AML-193 (cell line): ENCODE measurements at places on chromosomes 5 and 9.

DNA sequence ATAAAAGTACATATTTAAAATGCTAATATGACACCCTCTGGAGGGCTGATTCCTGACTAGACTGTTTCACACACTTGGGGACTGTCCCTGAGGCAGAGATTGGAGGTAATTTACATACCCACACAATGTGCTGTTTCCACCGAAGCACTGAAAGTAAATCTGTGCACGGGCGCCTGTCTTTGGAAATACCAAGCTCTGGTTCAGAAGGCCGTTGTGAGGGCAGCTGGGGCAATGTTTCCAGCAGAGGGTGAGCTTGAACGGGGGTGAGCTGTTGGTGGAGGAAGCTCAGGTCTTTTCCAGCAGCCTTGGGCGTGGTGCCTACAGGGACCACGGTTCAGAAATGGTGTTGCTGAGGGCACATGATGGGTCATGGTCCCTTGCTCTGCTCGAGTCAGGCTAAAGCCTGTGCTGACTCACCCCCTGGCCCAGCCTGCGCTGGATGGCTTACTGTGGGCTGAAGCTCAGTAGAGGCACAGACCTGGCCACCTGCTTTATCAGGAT lies 25.8 kb upstream of the HMCN2 start:
- no peak for DNase-seq

GRCh38 chr5:7412409-7412808 lies 16.5 kb downstream of the ADCY2 start:
- no peak for DNase-seq

- DNase-seq, result no peak
Measured at GRCh38 chr5:1786621-1787471, 12.8 kb downstream of the MRPL36 start.

GRCh38 chr5:170353011-170353761 lies 36.0 kb downstream of the KCNMB1 start:
- no peak for DNase-seq

DNA sequence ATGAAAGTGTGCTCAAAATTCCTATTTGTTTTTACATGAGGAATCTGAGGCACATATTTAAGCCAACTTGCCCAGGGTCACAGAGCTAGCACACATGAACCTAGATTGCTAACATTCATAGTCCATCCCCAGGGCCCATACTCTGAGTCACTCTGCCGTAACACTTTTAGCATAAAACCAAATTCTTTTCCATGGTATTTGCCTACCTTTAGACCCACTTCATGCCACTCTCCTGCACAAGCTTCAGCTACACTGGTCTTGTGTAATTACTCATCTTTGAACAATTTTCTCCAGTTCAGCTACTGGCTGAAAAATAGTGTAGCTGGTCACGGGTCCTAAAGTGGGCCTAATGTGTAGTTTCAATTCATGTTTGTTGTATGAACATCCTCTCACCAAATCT lies 200.7 kb downstream of the SLC12A2 start:
- no peak for DNase-seq

DNA sequence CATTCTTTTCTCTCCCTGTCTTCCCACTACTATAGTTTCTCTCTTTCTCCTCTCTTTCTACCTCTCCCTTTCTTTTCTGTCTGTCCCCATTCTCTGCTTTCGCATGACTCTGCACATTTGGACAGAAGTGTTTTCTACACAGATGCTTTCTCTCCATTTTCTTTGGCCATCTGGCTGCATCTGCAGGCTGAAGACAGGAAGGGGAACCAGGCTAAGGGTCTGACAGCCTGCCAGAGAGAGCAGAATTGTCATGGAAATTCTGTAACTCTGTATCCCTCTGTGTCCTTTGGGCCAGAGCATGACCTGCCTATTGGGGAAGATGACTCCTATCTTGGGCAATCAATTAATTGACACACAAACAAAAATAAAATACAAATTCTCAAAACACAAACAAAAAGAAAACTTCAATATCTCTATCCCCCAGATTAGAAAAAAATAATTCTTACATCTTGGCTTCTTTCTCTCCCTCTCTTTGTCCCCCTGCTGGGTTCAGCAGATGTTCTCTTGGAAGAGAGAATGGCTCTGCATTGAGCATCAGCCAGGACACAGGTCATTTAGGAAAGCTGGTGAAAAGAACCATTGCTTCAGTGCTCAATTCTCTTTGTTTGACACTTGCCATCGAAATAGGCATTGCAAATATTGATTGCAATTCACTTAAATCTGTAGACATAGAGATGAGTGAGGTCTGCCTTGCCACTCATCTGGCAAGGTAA lies 415.9 kb upstream of the KLF4 start:
- DNase-seq, result no peak

GRCh38 chr5:108102463-108102862 lies 279.4 kb downstream of the FBXL17 start:
- no peak for DNase-seq

DNA sequence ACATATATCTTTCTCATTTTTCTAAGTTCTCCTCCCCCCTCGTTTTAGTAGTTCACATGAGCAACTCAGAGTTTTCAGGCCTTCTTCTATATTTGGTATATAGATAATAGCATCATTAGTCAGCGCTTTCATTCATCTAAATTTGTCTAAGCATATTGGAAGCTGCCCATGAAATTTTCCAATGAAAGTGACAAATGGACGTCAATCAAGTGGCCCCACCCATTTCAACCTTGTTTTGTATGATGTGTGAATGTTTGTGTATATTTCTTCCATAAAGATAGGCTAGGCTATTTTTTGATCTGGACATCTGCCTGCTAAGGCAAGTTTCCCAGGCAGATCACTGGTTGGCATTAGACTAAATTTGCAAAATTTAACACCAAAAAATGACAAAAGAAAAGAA lies 104.0 kb upstream of the SSBP2 start:
- DNase-seq, result no peak

DNA sequence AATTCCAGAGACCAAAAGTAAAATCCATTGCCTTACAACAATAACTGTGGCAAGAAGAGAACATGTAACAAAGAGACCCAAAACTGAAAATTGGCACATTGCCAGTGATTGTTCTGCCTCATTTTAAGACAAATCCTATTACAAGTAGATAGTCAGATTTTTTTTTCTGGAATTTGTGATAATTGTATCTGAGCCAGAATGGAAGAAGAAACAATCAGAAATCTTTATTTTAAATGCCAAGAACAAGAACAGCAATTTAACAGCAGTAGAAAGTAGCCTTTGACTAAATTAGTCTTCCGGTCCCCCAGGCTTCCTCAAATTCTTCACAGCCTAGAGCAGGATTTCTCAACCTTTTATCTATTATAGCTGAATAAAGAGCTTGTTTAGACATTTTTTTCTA lies 106.7 kb upstream of the PTPN3 start:
- DNase-seq, result no peak

DNA sequence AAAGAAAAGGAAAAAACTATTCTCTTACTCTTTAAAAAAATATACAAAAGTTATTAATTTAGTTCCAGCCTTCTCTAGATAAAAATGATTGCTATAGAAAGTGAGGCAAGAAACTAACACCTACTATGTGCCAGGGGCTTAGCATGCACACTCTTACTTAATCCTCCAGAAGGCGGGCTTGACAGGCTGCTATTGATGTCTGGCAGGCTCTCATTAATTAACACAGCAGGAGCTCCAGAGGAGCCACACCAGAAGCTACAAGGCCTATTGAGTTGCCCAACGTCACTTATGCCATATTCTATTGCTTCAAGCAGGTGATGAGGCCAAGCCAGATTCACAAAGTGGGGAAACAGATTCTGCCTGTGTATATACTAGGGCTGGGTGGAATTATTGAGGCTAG lies 54.6 kb upstream of the CLINT1 start:
- DNase-seq, result no peak

DNA sequence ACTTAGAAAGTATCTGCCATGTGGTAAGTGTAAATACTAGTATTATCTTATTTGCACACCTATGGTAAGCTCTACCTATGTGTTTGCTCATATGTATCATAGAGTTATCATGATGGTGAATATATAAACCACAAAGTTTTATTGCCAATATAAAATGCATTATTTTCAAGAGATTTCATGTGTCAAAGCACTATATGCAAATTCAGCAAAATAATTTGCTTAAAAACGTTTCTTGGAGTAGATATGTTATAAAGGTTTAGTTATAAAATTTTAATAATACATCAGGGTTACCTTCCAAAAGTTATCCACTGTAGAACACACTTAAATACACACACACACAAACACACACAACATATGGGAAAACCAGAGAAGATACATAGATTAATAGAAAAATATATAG lies 1431.7 kb upstream of the C9orf72 start:
- DNase-seq, result no peak

- no peak for DNase-seq
Measured at GRCh38 chr9:31873722-31874121, 510.7 kb upstream of the ACO1 start.

DNA sequence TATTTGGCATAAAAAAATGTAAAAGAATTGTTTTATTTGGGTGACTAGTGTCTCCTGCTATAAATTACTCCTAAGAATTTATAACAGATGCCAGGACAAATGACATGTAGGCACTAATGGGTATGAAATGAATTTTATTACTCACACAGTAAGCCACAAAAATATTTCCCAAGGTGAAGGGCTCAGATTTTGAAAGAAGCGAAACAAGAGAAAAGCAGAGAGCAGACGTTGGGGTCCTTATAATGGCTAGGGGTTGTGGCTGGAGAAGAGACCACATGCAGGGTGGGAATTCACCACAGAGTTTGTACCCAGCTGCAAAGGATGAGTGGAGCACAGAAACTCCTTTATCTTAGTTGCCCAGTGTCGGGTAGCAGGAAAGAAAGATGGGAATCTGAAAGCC lies 45.0 kb upstream of the PRR16 start:
- no peak for DNase-seq

GRCh38 chr5:135317286-135317685 lies 81.7 kb downstream of the MACROH2A1 start:
- DNase-seq, result no peak

- no peak for DNase-seq
Measured at GRCh38 chr9:127898433-127899127, 823 bp downstream of the ST6GALNAC6 start.

DNA sequence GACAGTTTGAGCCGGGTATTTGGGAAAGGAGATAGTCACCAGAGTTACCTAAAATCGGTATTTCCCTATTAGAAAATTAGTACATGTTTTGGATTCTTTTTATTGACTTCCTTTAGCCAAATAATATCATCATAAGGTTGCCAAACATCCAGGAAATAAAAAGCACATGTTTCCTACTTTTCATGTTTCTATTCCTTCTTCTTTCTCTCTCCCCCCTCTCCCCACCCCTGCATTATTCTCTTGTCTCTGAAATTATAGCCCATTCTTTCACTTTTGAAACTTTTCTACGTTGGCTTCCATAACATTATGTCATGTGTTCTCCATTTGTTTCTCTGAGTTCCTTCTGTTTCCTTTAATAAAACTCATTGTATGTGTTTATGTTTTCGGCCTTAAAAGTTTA lies 161.9 kb downstream of the ALDH1A1 start:
- DNase-seq, result no peak

- no peak for DNase-seq
Measured at GRCh38 chr9:116687754-116688135, 640 bp downstream of the TRIM32 start.

DNA sequence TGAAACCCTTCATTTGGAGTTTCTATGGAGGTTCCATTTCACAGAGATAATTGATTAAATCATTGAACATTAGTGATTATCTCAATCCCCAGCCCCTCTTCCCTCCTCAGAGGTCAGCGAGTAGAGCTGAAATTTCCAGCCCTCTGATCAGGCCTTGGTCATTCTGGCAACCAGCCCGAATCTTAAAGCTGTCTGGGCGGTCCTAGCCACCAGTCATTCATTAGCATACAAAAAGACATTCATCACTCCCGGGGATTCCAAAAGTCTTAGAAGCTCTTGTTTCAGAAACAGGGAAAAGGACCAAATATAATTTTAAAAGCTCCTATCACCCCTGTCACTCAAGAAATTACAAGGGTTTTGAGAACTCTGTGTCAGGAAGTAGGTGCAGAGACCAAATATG lies 41.3 kb downstream of the ZNF474 start:
- DNase-seq, result no peak

DNA sequence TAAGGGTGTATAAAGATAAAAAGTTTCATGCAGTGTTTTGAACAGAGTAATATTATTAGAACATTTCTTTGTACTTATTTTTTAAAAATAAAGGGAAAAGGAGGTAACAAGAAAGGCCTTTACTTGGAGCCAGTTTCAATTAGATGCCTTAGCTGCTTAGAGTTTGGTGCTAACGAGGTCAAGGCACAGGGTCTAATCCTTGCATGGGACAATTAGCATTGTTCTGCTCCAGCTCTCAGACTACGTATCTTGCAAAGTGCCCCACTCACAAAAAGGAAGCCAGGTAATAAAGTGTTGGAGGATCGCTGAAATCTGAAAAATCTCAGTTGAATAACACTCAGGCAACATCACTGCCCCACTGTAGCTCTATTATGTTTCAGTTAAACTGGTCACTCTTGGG lies 2011.3 kb downstream of the EFNA5 start:
- no peak for DNase-seq

DNA sequence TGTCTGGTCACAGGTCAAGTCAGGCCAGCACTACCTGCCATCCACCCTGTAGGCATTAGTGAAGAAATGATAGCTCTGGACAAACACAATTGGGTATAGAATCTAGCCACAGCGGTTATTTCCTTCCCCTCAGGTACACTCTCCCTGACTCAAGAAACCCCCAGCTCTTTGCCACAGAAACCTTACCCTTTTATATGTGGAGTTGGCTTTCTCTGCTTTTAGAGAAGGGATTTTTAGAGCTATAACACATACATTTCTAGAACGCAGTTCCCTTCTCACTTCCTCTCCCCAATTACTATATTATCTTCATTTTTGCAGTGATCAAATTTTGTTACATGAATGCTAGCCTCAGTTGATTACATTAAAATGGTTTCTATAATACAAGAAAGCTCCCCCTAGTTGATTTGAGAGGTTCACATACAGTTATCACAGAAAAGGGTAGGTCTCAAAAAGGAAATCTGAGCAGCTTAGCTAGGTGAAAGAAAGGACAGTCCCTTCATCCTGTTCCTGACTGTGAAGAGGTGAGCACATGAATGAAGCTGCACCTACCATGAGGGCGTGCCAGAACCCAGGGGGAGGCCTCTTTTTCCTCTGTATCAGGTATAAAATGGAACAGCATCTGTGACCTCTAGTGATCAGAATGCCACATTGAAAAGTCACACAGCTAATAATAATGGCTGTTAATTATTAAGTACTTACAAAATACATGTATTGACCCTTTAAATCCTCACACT lies 425.6 kb downstream of the KIAA0825 start:
- no peak for DNase-seq
